ENCODE measurements at places on chromosomes 4 and X.

GRCh38 chr4:2741626-2742025, 14.5 kb downstream of the TNIP2 start:
- DNase-seq = no peak

- DNase-seq = no peak
Observed at GRCh38 chrX:98481636-98482035, 1597.9 kb downstream of the RPA4 start.

DNA sequence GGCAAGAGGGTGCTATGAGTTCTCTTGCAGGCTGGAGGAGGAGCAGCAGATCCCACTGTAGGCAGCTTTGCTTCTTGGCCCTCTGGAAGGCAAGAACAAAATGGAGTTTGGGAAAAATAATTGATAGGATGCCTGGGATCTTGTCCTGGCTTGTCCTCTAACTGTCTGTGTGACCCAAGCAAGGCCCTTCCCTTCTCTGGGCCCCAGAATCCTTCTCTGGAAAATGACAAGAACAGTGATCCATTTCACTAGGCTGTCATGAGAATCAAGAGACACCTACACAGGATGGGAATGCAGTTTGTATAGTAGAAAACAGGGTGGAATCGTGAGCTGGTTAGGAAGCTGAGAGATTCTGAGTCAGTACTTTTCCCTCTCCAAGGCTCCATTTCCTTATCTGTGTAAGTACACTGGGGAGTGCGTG, 133.3 kb downstream of the PJA1 start:
- no peak for DNase-seq

- DNase-seq = no peak
Observed at GRCh38 chr4:138310991-138311390, 68.8 kb upstream of the SLC7A11 start.

DNA sequence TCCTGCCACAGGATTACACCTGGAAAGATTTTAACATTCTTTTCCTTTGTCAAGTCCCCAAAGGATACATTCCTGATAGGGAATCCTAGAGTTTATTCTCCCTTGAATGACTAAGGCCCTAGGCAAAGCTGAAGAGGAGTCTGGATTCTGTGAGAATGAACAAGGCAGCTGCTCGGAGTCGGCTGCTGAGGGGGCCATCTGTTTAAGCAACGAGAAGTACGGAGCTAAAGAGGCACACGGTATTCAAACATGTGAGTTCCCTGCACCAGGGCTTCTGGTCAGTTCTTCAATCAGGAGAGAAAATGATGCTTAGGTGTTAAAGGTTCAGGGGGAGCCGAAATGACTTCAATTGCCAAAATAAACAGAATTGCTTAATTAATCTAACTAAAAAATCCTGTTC, 97.6 kb downstream of the MGST2 start:
- peak; percentile 25 for DNase-seq

DNA sequence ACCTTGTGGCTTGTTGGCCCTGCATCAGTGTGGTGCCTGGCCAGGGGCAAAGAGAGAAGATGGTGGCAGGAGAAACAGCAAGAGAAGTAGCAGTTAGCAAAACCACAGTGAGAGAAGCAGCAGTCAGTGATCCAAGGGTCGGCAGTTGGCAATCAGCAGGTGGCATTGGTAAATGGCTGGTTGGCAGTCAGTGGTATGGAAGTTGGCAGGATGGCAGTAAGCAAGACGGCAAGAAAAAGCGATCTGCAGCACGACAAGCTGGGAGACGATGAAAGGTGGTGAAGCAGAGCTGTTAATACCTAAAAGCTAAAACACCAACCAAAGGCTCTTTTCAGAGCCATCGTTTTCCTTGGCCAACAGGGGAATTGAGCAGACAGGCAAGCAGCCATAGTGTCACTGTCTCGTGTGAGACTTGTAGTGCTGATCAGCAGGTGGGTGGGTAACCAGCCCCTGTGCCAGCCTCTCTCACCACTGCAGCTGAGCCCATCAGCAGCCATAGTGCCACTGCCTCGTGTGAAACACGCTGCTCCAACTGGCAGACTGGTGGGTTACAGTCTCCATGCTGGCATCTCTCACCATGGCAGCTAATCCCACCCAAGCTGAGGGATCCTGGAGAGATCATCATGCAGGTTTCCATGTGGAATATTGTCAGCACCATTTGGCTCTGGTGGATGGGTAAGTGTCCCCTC, 2078.4 kb downstream of the PCDH7 start:
- DNase-seq = no peak

DNA sequence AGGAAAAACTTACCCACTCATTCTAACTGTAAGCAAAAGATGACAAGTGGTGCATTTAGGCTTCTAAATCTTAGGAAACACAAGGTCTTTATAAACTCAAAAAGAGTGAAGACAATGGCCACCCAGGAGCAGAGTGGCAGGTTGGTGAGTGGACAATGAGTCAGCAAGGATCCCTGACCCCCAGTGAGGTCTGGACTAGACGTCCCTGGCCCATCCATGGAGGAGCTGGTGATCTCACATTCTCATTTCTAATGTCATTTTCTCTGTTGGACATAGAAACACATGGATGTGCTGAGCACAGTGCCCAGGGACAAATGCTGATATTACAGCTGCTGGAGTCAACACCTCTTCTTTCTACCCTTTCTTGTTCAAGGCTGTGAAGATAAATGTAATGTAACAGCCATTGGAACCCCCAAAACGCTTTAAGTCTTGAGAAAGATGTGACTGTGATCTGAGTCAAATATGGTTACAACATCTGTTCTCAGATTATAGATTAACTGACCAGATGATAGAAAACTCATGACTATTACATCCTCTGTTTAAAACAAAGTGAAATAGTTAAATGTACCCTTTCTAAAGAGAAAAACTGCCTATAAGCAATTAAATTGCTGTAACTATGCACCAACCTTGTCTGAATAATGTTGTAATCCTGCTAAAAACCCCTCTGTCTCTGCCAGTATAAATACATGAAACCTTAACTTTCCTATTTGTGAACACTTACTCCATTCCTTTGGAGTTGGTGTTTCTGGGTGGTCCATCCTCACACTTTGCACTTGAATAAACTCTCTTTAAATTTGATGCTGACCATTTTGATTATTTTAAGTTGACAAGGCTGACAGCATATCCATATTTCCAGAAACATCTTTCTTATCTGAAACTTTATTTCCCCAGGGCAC, 92.7 kb downstream of the USP46 start:
- no peak for DNase-seq

DNA sequence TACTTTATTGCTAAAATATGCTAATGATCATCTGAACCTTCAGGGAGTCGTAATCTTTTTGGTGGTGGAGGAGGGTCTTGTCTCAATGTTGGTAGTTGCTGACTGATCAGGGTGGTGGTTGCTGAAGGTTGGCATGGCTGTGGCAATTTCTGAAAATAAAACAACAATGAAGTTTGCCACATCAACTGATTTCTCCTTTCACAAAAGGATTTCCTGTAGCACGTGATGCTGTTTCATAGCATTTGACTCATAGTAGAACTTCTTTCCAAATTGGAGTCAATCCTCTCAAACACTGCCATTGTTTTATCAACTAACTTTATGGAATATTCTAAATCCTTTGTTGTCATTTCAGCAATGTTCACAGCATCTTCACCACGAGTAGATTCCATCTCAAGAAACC, 19.3 kb downstream of the DDIT4L start:
- DNase-seq = no peak

- no peak for DNase-seq
Observed at GRCh38 chrX:138788771-138789170, 77.3 kb upstream of the FGF13 start.

DNA sequence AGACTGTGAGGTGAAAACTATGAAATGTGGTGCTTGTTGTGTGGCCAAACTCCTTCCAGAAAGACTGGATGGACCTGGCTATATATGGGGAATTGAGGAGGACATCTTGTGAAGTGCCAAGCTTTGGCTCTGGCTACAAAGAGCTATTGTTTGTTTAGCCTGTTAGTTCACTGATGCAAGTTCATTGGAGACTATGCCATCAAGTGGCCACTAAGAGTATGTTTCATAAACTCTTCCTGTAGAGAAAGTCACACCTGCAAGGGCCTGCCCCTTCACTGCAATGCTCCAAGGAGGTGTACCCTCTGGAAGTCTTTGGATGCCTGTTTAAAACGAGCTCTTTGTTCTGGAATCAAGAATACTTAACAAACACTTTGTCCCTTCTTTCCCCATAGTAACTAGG, 382.0 kb downstream of the GABRG1 start:
- no peak for DNase-seq

- no peak for DNase-seq
Observed at GRCh38 chr4:53656421-53656981, 65.2 kb upstream of the LNX1 start.

DNA sequence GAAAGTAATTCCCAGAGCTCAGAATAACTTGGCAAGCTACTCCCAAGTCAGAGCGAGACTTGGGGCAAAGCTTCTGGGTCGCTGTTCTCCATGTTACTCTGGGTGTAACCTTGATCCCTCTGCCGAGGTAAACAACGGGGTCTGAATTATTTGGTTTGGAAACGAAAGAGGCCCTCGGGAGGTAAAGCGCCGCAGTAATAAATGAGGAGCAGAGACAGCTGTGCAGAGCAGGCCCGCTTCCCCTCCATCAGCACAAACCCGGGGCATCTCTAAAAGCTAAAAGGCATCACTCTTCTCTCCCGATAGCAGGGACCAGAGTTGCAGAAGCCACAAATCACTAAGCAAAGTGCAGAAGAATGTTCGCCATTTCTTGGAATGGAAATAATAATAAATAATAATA, 561.5 kb downstream of the BCOR start:
- DNase-seq = no peak

DNA sequence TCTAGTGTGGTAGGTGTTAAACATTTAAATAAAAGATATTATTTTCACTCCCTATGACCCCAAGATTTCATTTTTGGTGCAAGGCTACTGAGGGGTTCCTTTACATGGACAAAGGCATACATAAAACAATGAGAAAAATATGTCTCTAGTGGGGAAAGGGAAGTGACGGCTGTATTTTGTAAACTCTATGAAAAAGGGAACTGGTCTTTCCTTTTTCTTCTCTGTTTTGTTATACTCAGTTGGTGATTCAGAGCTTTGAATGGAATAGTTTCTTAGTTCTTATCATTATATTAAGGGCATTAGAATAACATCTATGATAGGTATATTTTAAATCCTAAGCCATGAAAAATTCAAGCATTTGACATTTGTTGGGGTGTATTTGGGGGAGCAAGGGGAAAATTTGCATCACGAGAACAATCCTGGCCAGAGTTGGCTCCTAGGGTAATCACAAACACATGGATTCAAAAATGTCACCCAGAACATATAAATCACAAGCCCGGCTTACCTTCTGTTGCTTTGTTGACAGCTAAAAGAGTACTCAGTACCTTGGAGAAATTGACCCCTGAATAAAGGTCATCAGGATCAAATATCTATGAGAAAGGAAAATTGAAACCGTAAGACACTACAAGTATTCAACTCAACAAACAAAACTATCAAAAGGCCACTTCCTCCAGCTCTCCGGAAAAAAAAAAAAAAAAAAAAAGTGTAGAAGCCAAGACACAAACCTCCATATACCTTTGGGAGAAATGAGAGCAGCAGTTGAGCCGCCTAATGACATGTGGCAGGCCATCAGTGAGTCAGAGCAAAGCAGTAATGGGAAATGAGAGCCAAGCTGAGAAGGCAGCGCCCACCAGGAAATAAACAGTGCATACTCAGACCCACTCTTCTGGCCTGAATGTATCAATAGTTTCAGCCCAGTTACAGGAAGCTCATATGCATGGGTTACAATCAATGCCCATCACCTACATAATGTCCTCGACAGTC, 33.4 kb downstream of the ARHGEF6 start:
- no peak for DNase-seq

GRCh38 chr4:44777115-44777514, 50.8 kb upstream of the GNPDA2 start:
- no peak for DNase-seq

GRCh38 chr4:26402458-26402857, 81.6 kb downstream of the RBPJ start:
- no peak for DNase-seq
